ENCODE measurements at places on chromosomes 3 and 15.

DNA sequence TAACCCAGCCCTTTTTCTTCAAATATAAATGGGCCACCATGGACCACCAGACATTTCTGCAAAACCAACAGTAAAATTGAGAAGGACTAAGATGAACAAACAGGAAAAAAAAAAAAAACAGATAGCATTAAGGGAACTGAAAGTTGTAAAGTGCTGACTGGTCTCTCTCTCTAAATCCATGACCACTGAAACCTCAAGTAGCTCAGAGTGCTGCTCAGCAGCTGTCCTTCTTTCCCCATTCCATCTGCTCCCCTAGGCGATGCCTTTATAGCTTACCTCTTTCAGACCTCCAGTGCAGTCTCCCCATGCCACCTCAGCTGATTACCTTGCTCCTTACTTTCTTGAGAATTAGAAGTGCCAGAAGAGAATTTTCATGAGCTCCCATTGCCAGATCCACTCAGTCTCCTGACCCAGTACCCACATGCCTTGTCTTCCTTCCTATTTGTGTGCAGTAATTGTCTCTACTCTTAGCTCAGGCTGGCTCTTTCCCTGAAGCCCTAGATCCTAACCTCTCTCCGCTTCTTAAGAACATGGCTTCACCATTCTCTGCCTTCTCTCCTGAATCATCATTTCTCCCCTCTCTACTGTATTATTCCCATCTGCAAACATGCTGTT is 23.9 kb upstream of the XIRP1 start:
- peak; percentile 77 for DNase-seq

GRCh38 chr15:72233769-72234168 is 2.8 kb upstream of the PKM start:
- peak; percentile 35 for DNase-seq

- no peak for DNase-seq
These were observed 131.5 kb downstream of the TRIM42 start for GRCh38 chr3:140809316-140809715.

- DNase-seq = no peak
These were observed 213.1 kb downstream of the RPLP1 start for GRCh38 chr15:69665641-69666111.

DNA sequence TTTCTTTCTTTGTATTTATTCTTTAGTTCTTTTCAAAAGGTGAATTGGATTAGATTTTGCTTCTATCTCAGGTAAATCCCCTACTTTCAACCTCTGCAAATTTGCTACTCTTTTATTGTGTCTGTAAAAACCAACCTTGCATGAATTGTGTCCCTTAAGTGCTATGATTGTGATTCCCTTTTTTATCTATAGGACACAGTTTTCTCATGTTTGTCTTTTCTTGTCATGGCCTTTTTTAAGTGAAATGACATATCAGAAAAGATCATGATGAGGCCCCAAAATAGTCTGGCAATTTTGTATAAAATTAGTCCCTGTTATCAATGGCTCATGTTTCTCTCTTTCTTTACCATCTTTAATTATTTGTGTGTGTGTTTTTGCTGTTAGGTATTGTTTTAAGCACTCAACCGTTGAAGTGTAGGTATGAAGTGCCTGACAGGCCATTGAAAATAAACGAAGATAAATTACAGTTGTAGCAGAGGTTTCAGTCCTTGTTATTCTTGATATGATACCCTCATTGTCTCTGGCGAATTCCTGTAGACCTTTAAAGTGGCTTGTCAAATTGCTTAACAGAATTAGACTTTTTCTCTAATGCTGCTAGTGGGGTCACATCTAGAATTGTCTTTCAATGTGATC is 184.3 kb downstream of the UBE2E2 start:
- no peak for DNase-seq

GRCh38 chr3:87397211-87397610 is 120.8 kb upstream of the POU1F1 start:
- no peak for DNase-seq

DNA sequence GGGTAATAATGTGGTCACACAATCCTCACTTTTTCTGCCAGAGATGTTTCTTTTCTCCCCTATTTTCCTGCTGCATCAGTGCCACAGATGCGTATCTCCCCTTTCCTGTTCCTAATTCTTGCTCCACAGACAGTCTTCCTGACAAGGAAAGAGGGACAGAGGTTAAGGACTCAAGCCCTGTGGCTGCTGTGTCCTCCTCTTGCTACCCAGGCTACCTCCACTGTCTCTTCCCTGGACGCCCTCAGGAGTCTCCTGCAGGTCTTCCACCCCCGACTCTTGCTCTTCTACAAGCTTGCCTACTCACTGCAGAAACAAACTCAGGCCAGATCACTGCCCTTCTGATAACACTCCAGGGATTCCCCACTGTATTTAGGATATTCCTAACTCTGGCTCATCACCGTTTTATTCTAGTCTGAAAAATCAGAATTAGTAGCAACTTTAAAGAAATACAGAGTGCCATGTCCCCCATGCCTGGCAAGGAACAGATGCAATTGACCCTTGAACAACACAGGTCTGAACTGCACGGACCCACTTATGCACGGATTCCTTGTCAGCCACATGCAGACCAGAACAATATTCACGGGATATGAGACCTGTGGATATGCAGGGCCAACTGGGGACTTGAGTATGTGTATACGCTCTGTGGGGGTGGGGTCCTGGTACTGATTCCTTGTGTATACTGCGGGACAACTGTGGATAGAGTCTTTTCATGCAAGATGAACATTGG is 151.8 kb downstream of the GHSR start:
- DNase-seq = no peak

DNA sequence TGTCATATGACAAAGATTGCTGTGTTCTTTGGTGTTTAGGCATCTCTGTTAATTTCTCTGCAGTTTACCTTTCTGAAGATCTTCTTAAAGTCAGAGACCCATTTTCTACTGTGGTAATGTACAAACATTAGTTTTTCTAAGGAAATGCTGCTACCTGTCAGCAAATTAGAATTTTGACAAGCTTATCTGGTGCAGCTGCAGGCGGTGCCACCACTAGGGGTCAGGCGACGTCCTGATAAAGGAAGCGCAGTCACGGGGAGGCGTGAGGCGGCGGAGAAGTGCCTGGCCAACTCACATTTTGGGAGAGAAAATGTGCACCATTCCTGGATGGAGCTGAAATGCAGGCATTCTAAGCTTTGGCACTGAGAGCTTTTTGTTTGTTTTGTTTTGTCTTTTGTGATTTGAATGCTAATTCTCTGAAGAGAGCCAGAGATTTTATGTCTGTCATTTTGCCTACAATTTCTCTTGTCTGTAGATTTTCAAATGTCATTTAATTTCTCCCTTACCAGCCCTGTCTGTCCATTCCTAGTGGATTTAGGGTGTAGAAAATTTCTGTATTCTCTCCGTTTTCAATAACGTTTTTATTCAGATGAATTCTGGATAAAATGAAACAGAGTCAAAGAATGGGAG is 24.9 kb upstream of the SIAH2 start:
- DNase-seq = peak; percentile 86

- DNase-seq = no peak
These were observed 4.5 kb downstream of the PLXNB1 start for GRCh38 chr3:48425281-48425812.

DNA sequence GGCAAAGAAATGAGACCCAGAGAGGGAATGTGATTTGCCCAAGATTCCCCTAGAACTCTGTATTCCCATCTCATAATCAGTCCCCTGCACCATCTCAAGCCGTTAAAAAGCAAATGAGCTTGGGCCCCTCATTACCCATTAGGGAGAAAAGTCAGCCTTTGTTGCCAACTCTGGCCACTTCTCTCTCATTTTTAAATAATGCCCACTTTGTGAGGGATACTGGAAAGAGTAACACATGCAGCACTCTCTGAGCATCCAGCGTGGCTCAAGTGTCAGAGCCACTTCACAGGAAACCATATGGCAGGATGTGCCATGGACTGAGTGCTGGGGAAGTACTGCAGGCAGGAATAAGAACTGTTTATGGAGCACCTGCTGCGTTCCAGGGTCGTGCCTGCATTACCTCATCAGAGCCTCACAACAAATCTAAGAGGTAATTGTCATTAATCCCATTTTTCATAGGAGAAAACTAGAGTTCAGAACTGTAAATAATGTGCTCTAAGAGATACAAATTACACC is 49.8 kb upstream of the SLC6A1 start:
- DNase-seq = no peak

DNA sequence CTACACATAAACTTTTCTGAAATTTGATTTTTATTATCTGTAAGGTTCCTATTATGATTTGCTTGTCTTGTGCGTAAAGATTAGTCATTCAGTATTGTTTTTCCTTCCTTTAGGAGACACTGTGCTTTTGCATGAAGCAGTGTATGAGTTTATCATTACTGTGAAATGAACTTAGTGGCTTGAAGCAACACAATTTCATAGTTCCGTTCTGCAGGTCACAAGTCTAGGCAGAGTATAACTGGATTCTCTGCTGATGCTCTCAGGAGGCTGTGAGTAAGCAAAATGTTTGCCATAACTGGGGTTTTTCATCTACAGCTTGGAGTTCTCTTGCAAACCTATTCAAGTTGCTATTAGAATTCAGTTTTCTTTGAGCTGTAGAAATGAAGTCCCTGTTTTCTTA is 1136.1 kb downstream of the OTOL1 start:
- DNase-seq = no peak

DNA sequence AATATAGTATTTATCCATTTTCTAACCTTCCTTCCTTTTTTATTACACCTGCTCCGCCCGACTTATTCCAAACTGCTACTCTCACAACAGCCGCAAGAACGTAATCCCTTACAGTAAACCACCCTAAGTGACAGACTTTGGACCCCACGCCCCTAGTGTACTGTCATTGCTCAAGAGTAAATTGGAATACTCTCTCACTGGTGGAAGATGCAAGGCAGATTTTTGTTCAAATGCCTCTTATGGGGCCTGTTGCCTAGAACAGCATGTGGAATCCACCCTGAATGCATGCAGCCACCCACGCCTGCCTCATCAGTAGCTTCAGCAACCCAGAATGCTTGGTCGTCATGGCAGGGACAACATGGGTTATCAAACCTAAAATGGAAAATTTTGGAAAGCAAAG is 226.2 kb upstream of the ST8SIA2 start:
- no peak for DNase-seq

DNA sequence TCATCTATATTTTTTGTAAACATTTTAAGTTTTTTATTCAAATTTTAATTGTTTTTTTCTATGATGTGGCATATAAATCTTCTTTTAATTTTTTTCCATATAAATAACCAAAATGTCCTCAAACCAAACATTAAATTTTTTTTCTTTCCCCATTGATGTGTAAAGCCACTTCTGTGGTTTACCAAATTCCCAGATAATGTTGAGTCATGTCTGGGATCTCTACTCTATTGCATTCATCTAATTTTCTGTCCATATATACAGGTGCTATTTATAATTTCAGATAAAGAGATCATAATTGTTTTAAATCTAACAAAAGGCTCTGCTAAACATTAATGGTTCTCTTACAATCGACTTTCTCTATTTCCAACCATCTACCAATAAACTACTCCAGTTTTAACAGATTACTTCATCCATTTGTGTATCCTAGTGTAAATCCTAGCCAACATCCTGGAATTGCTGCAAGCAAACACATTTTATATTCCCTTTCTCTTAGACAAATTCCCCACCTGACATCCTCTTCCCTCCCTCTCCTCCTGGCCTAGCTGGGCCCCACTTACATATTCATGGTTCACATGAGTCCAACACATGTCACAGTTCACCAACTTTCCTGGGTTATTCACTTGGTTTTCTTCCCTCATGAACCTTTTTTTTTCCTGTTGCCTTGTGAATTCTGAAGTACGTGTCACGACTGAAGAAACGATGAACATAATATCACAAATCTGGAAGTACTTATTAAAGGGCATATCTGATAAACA is 368.0 kb upstream of the AGTR1 start:
- no peak for DNase-seq

- DNase-seq = no peak
These were observed 122.2 kb upstream of the DLG1 start for GRCh38 chr3:197420566-197420965.

- DNase-seq = no peak
These were observed 312.7 kb downstream of the ULK4 start for GRCh38 chr3:41649129-41649739.

DNA sequence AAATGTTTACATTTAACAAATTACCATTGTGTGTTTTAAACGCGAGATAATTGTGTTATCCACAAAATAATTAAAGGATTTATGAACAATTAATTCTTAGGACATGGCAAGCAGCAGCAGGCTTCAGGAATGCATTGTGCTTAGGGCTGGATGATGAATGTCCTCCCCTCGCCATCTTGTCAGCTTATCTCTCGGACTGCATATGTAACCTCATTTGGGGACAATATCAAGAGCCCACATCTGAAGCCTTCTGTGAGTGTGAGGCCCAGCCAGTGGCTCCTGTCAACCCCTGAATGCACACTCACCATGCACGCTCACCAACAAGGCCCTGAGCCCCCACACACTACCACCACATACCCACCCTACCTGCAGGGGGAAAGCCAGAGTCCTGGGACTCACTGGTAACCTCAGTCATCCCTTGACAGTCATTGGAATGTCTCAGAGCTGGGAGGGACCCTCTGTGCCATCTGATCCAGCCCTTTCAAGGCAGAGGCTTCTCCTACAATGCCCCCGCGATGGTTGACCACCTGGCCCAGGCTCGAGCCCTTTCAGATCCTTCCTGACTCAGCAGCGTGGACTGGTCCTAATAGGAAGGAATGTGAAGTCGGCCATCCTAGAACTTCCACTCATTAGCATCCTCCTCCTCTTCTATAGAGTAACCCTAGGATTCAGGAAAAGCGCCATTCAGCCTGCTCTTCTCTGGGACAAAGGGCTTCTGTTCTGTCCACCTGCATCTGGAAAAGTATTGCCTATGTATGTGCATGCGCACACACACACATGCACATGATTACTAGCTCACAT is 38.2 kb downstream of the MRPL46 start:
- no peak for DNase-seq

GRCh38 chr15:85639752-85640381 is 154.9 kb downstream of the KLHL25 start:
- no peak for DNase-seq

- peak; percentile 16 for DNase-seq
These were observed 118.8 kb downstream of the SRGAP3 start for GRCh38 chr3:9130345-9131305.

DNA sequence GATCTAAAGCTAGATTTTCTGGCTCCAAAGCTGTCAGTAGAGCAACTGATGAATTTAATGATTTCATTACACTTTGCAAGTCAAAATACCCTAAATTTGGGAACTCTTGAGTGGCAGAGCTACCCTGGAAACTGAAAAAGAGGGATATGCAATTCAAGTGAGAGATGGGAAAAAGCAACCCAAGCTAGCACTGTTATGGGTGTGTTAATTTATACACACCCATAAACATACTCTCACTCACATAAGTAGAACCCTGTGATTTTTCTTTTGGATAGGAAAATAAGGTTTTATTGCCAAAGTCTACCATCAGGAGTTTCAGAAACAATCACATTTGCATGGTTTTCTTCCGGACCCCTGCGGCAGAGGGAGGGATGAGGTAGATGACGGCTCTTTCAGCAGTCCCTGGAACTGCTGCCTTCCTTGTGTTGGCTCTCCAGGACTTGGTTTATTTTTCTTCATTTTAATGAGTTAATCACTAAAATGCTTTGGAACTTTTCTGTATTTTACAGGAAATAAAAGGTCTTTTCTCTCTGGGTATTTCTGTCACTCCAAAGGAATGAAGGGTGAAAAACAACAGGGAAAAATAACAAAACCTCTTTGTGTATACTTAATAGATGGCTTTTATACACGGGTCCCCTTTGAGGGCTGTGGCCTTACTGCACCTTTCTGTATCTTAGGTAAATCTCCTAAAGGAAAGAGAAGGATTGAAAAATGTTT is 63.8 kb downstream of the TTC23 start:
- no peak for DNase-seq

GRCh38 chr3:50242381-50242770 is 6.4 kb downstream of the GNAI2 start:
- DNase-seq = no peak

All from suppressor macrophage treated with lipopolysaccharide for 4 hours (primary cell).